ENCODE measurements at places on chromosomes 16 and 17.

GRCh38 chr17:14070344-14070984 is 1.2 kb downstream of the COX10 start:
- H3K27me3 ChIP-seq: no peaks in the 10 kb centered on the region
- no peak for DNase-seq
- peak overlapping the region; percentile 94 for H3K4me3 ChIP-seq
- H3K36me3 ChIP-seq: peaks cover 6% of the 10 kb centered on the region
- peaks cover 33% of the 10 kb centered on the region for H3K4me1 ChIP-seq

GRCh38 chr17:69709441-69709840 is 294.9 kb downstream of the MAP2K6 start:
- H3K27ac ChIP-seq: no peak overlapping the region
- no peaks in the 10 kb centered on the region for H3K4me1 ChIP-seq
- H3K27me3 ChIP-seq: no peaks in the 10 kb centered on the region

DNA sequence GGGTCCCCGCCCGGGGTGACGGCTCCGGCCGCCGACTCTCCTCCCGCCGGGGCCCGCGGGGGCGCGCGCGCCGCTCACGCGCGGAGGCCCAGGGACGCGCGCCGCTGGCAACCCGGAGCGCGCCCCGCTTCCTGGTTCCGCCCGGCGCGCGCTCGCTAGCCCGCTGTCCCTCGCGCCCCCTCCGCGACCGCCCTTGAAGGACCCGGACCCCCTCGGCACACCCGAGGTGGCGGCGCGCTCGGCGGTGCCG is at the start of gene STAT5B:
Gene STAT5B, minus strand, starts transcription at position 33 of the 250 bp plus-strand sequence. CDS start 44,264 bp downstream, outside the sequence.
- peak; percentile 47 for DNase-seq
- peak within 1 kb of the TSS; percentile 89 for H3K4me3 ChIP-seq
- peak within 1 kb of the TSS; percentile 98 for H3K27ac ChIP-seq
- no peaks in the 10 kb centered on the region for H3K27me3 ChIP-seq
- peaks cover 43% of the 10 kb centered on the region for H3K36me3 ChIP-seq

GRCh38 chr16:17404941-17405689 is 65.6 kb downstream of the XYLT1 start:
- no peak overlapping the region for H3K4me3 ChIP-seq
- H3K27me3 ChIP-seq: no peaks in the 10 kb centered on the region
- peak overlapping the region; percentile 49 for H3K27ac ChIP-seq
- DNase-seq: no peak
- peaks cover 34% of the 10 kb centered on the region for H3K4me1 ChIP-seq

- no peak overlapping the region for H3K4me3 ChIP-seq
- DNase-seq: no peak
- no peak overlapping the region for H3K27ac ChIP-seq
- no peaks in the 10 kb centered on the region for H3K4me1 ChIP-seq
- no peaks in the 10 kb centered on the region for H3K27me3 ChIP-seq
These were observed 205.4 kb upstream of the KCNJ16 start for GRCh38 chr17:69869667-69870066.

DNA sequence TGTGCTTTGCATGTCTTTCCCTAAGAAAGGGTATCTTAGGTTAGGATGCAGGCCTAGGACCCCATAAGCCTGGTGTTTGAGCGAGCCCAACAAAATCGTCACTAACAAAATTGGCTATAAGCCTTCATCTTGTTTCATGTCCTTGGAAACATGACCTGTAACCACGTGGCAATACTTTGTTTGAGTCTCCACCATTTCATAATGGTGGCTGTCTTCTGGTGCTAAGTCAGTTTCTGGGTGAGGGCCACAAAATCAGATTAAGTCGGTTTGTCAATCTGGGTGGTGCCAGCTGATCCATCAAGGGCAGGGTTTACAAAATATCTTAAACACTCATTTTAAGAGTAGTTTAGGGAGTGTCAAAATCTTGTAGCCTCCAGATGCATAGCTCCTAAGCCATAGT is 33.0 kb downstream of the C16orf54 start:
- H3K4me3 ChIP-seq: no peak overlapping the region
- H3K36me3 ChIP-seq: peaks cover 2% of the 10 kb centered on the region
- no peak for DNase-seq

- no peak overlapping the region for H3K27ac ChIP-seq
- no peak overlapping the region for H3K4me3 ChIP-seq
- no peak for DNase-seq
- H3K4me1 ChIP-seq: no peaks in the 10 kb centered on the region
- peaks cover 35% of the 10 kb centered on the region for H3K27me3 ChIP-seq
These were observed 139.3 kb upstream of the IRX3 start for GRCh38 chr16:54425681-54426552.

- H3K27me3 ChIP-seq: no peaks in the 10 kb centered on the region
- H3K4me3 ChIP-seq: no peak overlapping the region
- no peaks in the 10 kb centered on the region for H3K4me1 ChIP-seq
- no peak for DNase-seq
- H3K36me3 ChIP-seq: no peaks in the 10 kb centered on the region
These were observed 67.7 kb downstream of the RBFOX1 start for GRCh38 chr16:7400117-7400890.

DNA sequence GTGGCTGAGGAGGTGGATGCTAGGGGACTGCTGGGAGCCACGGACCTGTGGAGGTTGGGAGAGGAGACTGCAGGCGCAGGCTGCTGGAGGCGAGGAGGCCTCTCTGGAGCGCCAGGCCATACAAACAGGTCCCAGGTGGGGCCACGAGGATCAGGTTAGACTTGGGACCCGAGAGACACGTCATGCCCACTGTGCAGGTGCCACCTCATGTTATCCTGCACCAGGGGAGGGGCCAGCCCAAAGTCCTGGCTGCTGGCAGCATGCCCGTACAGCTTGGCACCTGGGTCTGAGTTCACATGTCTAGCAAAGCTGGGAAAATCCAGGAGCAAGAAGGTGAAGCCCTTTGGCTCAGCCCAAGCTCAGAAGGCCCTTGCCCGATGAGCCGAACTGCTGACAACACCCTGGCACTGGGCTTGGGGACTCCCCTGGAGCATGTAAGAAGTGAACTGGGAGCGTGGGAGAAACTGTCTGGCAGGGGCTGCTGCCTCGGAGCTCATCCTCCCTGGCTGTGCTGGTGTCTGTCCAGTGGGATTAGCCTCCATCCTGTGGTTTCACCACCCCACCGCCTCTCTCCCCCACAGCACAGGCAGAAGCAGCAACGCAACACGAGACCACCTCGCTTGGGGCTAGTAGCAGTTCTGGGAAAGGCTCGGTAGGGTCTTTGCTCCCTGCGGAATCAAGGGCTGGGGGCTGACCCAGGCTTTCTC is 5.3 kb downstream of the ARHGDIA start:
- peak overlapping the region; percentile 62 for H3K4me3 ChIP-seq
- peaks cover 59% of the 10 kb centered on the region for H3K36me3 ChIP-seq
- DNase-seq: no peak
- peak overlapping the region; percentile 73 for H3K27ac ChIP-seq

DNA sequence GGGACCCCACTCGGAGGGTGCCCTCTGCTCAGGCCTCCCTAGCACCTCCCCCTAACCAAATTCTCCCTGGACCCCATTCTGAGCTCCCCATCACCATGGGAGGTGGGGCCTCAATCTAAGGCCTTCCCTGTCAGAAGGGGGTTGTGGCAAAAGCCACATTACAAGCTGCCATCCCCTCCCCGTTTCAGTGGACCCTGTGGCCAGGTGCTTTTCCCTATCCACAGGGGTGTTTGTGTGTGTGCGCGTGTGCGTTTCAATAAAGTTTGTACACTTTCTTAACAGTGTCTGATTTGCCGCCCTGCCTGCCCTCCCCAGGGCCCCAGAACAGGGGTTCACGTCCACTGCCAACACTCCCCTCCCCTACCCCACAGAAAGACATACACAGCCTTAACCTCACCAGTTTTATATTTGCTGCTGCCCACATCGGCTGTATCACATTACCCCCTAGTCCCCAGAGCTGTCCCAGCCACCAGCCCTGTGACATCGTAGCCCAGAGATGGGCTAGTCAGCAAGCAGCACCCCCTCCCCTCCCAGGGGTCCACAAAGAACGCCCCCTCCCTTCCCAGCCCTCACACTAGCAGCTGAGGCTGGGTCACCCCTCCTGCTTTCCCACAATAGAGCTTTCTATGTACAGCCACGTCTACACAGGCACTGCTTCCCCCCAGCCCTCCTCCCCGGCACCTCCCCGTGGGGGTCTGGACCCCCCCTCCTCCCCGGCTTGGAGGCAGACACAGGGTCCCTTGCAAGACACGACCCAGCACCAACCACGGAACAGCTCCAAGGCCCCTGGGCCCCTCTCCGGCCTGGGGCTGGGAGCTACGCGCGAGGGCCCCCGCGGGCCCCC is 7.9 kb downstream of the GRN start:
- peaks cover 11% of the 10 kb centered on the region for H3K4me1 ChIP-seq
- no peak for DNase-seq
- H3K27ac ChIP-seq: no peak overlapping the region
- H3K36me3 ChIP-seq: peaks cover 8% of the 10 kb centered on the region
- H3K4me3 ChIP-seq: peak overlapping the region; percentile 56
- H3K27me3 ChIP-seq: no peaks in the 10 kb centered on the region

DNA sequence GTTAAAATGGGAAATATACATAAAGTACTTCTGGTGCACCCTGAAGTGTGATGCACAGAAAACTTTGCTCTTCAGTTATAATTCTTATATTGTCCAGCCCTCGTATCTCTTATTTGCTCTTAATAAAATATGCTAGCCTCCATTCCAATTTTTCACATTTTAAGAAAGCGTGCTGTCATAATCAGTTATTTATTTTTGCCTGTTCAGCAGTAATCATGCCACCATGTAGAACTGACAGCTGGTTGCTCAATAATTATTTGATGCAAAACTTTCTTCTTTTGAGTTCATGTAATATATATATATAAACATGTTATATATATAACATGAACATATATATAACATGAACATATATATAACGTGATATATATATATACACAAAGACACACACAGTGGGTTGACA is 294.6 kb downstream of the CNTNAP4 start:
- no peaks in the 10 kb centered on the region for H3K27me3 ChIP-seq
- H3K4me1 ChIP-seq: no peaks in the 10 kb centered on the region
- H3K27ac ChIP-seq: no peak overlapping the region
- H3K36me3 ChIP-seq: no peaks in the 10 kb centered on the region
- H3K4me3 ChIP-seq: no peak overlapping the region

GRCh38 chr17:20270369-20270768 is 197.0 kb downstream of the LGALS9B start:
- no peaks in the 10 kb centered on the region for H3K27me3 ChIP-seq
- DNase-seq: no peak
- H3K4me1 ChIP-seq: peaks cover 33% of the 10 kb centered on the region
- H3K4me3 ChIP-seq: no peak overlapping the region

GRCh38 chr17:3029213-3029913 is 34.0 kb downstream of the OR1D5 start:
- peaks cover 53% of the 10 kb centered on the region for H3K36me3 ChIP-seq
- no peak overlapping the region for H3K27ac ChIP-seq
- H3K27me3 ChIP-seq: no peaks in the 10 kb centered on the region
- no peak for DNase-seq

GRCh38 chr17:8870406-8871040 is 3.0 kb upstream of the PIK3R6 start:
- peaks cover 42% of the 10 kb centered on the region for H3K4me1 ChIP-seq
- H3K27me3 ChIP-seq: no peaks in the 10 kb centered on the region
- no peak overlapping the region for H3K4me3 ChIP-seq

DNA sequence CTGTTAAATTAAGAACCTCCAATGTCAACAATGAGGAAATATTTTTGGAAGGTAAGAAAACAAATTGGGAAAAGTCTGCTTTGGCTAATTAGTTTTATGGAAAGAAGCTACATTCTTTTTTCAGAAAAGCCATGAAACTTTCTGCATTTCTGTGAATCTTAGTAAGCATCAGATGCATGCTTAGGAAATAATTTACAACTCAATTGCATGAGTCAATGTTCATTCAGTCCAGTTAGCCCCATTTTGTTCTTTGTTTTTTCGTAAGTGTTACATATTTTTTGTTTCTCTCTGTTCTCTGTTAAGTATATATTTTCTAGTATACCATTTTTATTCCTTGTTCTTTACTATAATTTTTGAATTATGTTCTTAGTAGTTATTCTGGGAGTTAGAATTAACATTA is 195.2 kb upstream of the KIF2B start:
- H3K27me3 ChIP-seq: no peaks in the 10 kb centered on the region
- H3K27ac ChIP-seq: no peak overlapping the region
- no peak for DNase-seq
- H3K4me1 ChIP-seq: no peaks in the 10 kb centered on the region
- H3K36me3 ChIP-seq: no peaks in the 10 kb centered on the region
- no peak overlapping the region for H3K4me3 ChIP-seq

GRCh38 chr16:25868106-25868505 is 176.3 kb downstream of the HS3ST4 start:
- DNase-seq: no peak
- no peak overlapping the region for H3K27ac ChIP-seq
- H3K36me3 ChIP-seq: no peaks in the 10 kb centered on the region
- no peaks in the 10 kb centered on the region for H3K4me1 ChIP-seq
- peaks cover 19% of the 10 kb centered on the region for H3K27me3 ChIP-seq

DNA sequence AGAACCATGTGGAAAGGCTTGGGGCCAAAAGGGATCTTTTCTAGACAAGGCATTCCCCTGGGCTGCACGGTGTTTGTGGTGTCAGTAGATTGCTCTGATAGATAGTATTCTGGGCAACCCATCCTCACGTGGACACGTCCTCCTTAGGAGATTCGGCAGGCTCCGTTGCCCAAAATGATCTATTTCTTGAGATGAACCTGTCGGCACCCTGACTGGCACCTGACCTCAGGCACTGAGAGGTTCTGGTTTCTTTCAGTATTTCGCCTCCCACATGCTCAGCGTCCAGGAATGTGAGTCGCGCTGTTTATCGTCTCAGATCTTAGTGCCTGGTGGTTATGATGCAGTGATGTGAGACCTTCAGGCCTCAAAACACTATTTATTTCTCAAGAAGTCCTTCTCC is 89.7 kb downstream of the MARCHF10 start:
- no peak for DNase-seq
- H3K4me1 ChIP-seq: no peaks in the 10 kb centered on the region
- H3K4me3 ChIP-seq: no peak overlapping the region
- no peaks in the 10 kb centered on the region for H3K36me3 ChIP-seq

DNA sequence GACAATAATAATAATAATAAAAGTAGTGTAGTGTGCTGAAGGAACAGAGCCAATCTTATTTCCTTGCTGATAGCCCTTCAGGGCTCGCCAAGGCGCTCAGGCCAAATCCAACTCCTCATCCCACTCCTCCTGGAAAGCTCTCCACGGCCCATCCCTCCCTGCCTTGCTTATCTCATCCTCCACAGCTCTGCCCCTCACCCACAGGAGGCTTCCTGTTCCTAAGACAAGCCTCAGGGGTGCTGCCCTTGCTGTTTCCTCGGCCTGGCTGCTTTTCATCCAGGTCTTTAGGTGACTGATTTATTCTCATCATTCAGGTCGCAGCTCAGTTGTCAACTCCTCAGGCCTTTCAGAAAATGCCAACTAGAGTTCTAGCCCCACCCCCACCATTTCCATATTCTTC is 11.2 kb downstream of the GTF3C1 start:
- H3K27ac ChIP-seq: peak overlapping the region; percentile 51
- DNase-seq: no peak
- no peaks in the 10 kb centered on the region for H3K27me3 ChIP-seq
- H3K36me3 ChIP-seq: peaks cover 68% of the 10 kb centered on the region
- H3K4me3 ChIP-seq: no peak overlapping the region

- H3K4me3 ChIP-seq: no peak overlapping the region
- H3K27ac ChIP-seq: no peak overlapping the region
- H3K27me3 ChIP-seq: no peaks in the 10 kb centered on the region
- H3K36me3 ChIP-seq: peaks cover 29% of the 10 kb centered on the region
These were observed 22.1 kb downstream of the TRIM25 start for GRCh38 chr17:56891751-56892150.

All from central memory CD8-positive, alpha-beta T cell (primary cell).